ENCODE measurements at places on chromosomes 11 and 22. TPM values are rescaled to one million over a fixed set of nuclear protein-coding genes. Genes with fewer than 3 reads are reported as not detected.

Gene KRTAP5-11
- total RNA-seq: not detected

Gene PRRG4
- total RNA-seq: 0.36 TPM

Gene SCT
- total RNA-seq: not detected

Gene SLC39A13
- 28.5 TPM for total RNA-seq

Gene PLEKHA7
- 0.09 TPM for total RNA-seq

Gene TESMIN
- not detected for total RNA-seq

Gene PHETA2
- 29.8 TPM for total RNA-seq

Gene KCNQ1
- not detected for total RNA-seq

Gene OR10D3
- total RNA-seq: not detected

Data from fibroblast of the aortic adventitia (primary cell).